ENCODE measurements at places on chromosomes 3 and 15.

GRCh38 chr3:62970648-62971047 is 95.4 kb upstream of the CADPS start:
- no peak for DNase-seq

- no peak for DNase-seq
These were observed 5.9 kb downstream of the C3orf22 start for GRCh38 chr3:126552688-126553283.

DNA sequence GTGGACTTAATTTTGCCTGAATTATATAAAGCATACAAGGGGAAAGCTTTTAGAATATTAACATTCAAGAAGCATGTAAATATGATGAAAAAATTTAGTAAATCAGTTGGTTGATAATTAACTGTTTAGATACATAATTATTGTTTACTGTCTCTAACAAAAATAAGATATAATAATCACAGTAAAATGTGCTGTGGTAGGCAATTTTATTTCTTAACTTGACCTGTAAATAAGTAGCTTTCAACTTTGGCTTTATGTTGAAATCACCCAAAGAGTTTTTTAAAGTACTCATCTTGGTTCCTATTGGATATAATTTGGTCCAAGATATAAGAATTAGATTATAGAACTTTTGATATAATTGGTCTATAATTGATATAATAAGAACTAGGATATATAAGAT is 1374.5 kb downstream of the NSUN3 start:
- no peak for DNase-seq

DNA sequence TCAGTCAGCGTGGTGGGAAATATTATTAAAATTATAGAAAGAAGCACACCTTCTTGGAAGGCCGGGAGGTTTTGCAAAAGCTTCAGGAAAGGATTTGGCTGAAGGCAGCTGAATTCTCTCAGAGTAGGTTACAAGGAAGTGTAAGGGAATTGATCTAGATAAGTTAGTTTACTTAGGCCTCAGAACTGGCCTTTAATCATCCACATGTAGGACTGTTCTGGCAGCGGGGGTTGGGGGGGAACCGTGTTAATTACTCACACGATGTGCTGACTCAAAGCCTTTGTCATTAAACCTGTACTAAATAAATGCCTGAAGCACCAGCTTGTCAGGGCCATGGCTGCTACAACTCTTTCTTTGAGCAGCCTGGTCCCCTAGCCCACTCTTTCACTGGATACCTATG is 12.8 kb downstream of the ASB14 start:
- DNase-seq: no peak

GRCh38 chr3:82783194-82783593 is 1021.7 kb upstream of the GBE1 start:
- no peak for DNase-seq

- no peak for DNase-seq
These were observed 43.8 kb downstream of the PLCL2 start for GRCh38 chr3:16928386-16929132.

- DNase-seq: no peak
These were observed 140.5 kb downstream of the SEMA6D start for GRCh38 chr15:47857776-47858167.

- DNase-seq: peak; percentile 55
These were observed 14.4 kb downstream of the EFCC1 start for GRCh38 chr3:129015388-129016105.

- DNase-seq: no peak
These were observed 168.9 kb downstream of the KLHL25 start for GRCh38 chr15:85625856-85626255.

GRCh38 chr3:46566040-46566641 is at the start of gene LRRC2:
TSS of gene LRRC2 (minus strand) at chr3:46566302. CDS start at chr3:46551591, 14,711 bp downstream.
- peak; percentile 21 for DNase-seq

DNA sequence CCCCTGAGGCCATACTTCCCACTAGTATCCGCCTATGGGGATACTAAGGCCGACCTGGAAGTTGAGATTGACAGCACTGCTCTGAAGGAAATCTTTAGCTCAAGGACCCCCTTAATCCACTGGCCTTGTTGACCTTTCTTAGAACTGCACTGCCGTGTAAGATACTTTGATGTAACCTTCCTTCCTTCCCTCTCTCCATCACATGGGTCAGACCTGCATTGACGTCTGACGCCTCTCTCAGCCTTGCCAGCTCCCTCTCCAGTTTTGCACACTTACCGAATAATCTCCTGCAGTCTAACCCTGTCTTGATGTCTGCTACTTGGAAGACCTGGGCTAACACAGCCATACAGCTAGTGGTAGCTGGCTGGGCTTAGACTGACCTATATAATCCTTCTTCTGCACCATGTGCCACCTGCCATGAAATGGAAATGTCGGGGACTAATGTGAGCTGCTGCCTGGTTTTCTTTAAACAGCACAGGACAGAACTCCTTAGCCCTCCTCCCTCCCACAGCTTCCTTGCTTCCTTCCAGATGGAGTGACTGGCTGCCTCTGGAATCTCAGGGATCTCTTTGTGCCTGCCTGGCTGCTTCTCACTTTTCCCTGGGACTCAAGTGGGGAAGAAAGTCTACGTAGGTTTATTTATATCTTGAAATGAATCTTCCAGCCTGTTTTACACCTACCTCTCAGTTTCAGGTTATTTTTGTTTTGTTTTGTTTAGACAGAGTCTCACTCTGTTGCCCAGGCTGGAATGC is 39.2 kb upstream of the HERC1 start:
- DNase-seq: no peak

- DNase-seq: no peak
These were observed 35.9 kb upstream of the GOLGA6L9 start for GRCh38 chr15:82393671-82394070.

DNA sequence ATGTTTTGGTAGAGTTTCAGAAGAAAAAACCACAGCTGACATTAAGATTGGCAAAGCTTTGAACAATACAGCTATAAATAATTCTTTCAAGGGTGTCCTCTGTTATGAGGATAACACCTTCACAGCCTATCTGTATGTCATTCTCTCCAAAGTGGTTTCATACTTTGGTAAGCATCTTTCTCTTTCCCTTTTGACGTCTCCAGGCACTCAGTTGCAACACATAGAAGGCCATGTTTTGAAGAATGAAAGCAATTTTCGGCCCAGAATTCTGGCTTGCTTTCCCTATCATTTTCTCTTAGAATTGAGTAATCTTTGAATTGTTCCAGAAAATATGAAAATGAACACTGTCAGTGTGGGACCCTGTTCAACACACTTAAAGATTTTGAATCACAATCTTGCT is 200.0 kb upstream of the CBLB start:
- no peak for DNase-seq

GRCh38 chr15:33182278-33182905 is 12.1 kb downstream of the FMN1 start:
- DNase-seq: no peak

- no peak for DNase-seq
These were observed 33.3 kb downstream of the NR2C2 start for GRCh38 chr3:14980689-14981088.

- no peak for DNase-seq
These were observed 11.0 kb downstream of the TNFAIP8L3 start for GRCh38 chr15:51083641-51084166.

GRCh38 chr3:4845882-4846281 is 133.4 kb upstream of the BHLHE40 start:
- DNase-seq: no peak

DNA sequence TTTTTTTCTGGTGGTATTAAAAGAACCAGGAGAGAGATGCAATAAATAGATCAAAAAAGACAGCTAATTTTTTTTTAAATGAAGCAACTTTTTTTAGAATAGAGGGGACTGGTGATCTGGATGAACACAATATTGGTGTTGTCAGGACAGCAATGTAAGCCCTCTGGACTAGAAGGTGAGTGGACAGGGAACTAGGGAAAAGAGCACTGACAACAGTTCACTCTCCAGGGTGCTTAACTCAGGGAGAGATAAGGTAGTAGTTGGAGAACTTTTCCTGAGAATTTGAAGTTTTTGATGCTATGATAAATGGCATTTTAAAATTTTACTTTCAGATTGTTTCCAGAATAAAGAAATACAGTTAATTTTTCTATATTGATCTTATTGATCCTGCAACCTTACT is 158.3 kb upstream of the STAC start:
- no peak for DNase-seq

GRCh38 chr3:177921153-177921552 is 615.1 kb upstream of the KCNMB2 start:
- no peak for DNase-seq

- no peak for DNase-seq
These were observed 52.5 kb downstream of the PHC3 start for GRCh38 chr3:170128977-170129431.

All from activated CD4-positive, alpha-beta T cell treated with anti-CD3 and anti-CD28 coated beads, Interleukin-2, amount 50 U/mL, for 48 hours (primary cell).